ENCODE measurements at places on chromosomes 16 and 17.
A peak's percentile ranks its signal among the peaks of the same experiment; 100 is the strongest.

DNA sequence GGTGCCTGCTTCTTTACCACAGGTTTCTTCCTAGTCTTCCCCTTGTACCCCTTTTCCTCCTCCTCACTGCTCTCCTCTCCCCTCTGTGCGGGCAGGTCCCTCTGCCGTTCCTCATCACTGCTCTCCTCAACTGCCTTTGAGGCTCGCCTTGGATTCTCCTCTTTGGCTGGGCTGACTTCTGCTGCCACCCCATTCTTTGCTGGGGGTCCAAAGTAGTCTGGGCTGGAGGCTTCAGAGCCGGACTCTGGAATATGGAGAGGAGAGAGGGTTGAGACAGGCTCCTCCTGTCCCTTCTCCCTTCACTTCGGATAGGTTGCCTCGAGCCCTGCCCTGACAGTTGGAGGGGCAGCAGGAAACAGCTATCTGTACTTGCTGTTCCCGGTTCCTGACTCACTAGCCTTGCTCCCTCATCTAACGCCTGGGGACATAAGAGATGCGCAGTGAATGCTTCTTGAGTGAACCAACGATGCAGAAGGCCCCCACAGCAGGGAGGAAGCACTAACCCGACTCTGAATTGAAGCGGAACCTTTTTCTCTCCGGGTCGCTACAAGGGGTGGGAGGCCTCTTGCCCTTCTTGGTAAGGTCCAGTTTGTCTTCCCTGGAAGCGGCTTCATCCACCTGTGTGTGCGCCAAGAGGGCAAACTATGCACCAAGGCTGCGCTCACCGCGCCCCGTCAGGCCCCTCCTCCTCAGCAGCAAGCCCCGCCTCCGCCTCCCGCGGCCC is 655 bp downstream of the HIRIP3 start:
- DNase-seq: peak; percentile 71

DNA sequence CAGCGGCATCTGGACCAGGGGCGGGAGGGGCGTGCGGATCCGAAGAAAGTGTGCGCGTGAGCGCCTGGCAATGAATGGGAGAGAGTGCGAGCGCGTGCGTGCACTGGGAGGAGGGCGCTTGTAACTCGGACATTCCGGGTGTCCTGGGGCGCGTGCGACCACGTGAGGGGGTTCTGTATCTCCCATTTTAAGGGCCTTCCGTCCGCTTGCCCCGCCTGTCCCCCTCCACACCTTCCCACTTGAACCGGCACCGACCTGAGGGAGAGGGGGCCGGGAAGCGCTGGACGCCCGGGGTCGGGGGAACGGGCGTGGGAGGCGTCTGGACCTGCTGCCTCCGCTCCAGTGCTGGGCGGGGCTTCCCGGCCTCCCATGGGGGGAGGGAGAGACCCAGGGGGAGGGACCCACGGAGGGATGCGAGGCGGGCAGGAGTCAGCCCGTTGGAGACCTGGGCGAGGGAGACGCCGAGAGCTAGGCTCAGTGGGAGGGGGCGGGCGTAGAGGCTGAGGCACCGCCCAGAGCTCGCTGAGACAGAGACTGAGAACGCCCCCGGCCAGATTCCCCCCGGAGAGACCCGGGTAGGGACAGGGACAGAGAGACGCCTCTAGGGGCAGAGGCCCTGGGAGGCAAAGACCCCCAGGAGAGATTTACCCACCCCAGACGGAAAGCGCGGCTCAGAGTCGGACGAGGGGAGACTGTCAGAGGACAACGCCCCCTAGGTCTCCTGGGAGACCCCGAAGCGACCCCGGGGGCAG is at the start of gene KREMEN2:
Gene KREMEN2 (plus strand): TSS at position 553 of the 752 bp plus-strand sequence. CDS start 246 bp downstream, outside the sequence.
- DNase-seq: no peak

DNA sequence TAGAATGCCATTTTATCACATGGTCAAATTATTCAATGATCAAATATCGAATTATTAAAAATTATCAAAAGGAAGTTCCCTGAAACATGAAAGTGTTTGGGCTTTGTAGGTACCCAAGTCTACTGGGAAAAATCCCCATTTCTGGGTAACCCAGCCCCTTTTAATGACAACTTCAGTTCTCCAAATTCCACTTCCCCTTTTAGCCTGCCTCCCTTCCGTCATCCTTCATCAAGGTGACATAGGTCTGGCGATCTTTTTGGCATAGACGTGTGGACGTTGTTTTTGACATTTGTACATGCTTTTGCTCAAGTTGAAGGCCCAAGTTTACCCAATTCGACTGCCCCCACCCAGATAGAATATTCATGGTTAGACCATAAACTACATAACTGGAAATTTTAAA is 660.9 kb downstream of the MAF start:
- DNase-seq: no peak

GRCh38 chr17:76845541-76846017 is 22.6 kb upstream of the MGAT5B start:
- no peak for DNase-seq

GRCh38 chr17:917391-917811 is 62.2 kb downstream of the NXN start:
- no peak for DNase-seq

DNA sequence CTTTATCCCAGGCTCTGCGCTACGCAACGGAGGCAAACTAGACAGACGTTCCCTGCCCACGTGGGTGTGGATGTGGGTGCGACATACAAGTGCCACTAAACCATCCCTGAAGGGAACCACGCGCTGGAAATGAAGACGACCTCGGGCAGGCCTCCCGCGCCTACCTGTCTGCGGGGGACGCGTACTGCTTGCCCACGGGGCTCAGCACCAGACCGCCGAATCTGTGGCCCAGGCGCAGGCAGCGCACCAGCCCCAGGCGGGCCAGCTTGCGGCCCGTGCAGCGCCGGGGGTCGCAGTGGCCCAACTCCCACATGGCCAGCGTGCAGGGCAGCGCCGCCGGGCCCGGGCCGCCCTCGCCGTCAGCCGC is 480 bp downstream of the TSR3 start:
- DNase-seq: no peak

- DNase-seq: no peak
Observed at GRCh38 chr16:89023621-89024511, 46.9 kb upstream of the CBFA2T3 start.

Data from hepatic stellate cell (primary cell).